ENCODE measurements at places on chromosomes 7 and 10.

DNA sequence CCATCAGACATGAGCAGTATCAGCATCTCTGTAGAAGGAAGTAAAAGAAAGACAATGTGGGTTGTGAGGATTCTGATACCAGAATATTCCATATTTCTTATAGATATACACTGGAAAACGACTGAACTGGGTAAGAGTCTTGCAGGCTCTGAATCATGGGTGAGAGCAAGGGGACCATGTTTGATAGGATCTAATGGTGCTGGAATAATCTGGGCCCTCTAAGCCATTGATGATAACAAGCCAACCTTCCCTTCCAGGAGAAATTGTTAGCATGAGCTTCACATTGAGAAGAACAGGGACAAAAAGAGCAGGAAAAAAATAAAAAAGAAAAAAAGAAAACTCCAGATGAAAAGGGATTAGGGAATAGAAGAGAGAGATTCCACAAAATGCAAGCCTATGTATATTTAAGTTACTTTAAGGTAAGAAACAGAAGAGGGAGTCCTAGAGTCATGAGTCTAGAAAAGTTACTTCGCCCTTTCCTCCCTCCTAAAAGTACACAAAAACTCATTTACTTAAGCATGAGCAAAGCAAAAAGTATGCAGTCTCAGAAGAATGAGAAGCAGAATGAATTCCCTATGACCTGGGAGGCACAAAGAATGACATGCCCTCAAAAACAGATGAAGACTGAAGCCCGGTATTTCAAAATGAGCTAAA is 181.9 kb downstream of the TMEM26 start:
- no peak overlapping the region for H3K4me3 ChIP-seq
- no peaks in the 10 kb centered on the region for H3K27me3 ChIP-seq
- H3K36me3 ChIP-seq: no peaks in the 10 kb centered on the region
- H3K27ac ChIP-seq: peak overlapping the region; percentile 34
- no peak for DNase-seq

GRCh38 chr7:34501156-34501555 is 156.9 kb upstream of the NPSR1 start:
- H3K27me3 ChIP-seq: peaks cover under 1% of the 10 kb centered on the region
- H3K36me3 ChIP-seq: no peaks in the 10 kb centered on the region
- no peak overlapping the region for H3K4me3 ChIP-seq
- no peaks in the 10 kb centered on the region for H3K4me1 ChIP-seq

- peaks cover 3% of the 10 kb centered on the region for H3K27me3 ChIP-seq
- H3K4me1 ChIP-seq: no peaks in the 10 kb centered on the region
- no peaks in the 10 kb centered on the region for H3K36me3 ChIP-seq
- H3K4me3 ChIP-seq: no peak overlapping the region
- DNase-seq: no peak
Observed at GRCh38 chr10:132272231-132272971, 35.3 kb downstream of the STK32C start.

DNA sequence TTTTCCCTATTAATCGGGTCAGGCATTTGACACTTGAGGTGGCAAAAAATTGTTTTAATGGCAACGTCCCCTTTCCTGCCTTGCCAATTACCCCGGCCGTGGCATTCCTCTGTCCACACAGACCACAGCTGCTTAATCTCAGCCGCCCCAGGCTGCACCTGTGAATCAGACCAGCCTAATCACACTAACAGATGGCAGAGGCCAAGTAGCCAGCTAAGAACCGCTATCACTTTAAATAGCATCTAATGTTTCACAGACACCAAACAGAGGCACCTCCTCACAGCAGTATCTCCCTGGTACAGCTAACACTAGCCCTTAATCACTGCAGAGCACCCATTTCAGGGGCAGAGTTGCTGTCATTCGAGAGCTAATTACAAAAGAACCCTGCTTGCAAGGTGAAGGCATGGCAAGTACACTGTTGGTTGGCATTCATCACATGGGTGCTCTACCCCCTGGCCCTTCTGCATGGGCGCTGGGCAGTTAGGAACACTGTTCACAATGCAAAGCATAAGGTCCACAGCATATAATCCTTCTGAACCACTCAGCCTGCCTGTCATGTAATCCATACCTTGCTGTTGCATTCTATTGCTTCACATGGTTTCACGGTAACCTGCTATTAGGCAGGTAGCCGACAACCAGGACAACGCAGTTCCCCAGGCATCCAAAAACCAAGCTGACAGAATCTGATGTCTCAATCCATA is 38.8 kb downstream of the FGFR2 start:
- H3K27ac ChIP-seq: peak overlapping the region; percentile 45
- no peaks in the 10 kb centered on the region for H3K27me3 ChIP-seq
- DNase-seq: no peak
- H3K4me1 ChIP-seq: peaks cover 51% of the 10 kb centered on the region
- H3K4me3 ChIP-seq: no peak overlapping the region
- H3K36me3 ChIP-seq: peaks cover 33% of the 10 kb centered on the region

GRCh38 chr7:114242992-114243507 is 171.6 kb upstream of the FOXP2 start:
- no peak overlapping the region for H3K4me3 ChIP-seq
- H3K27me3 ChIP-seq: no peaks in the 10 kb centered on the region

DNA sequence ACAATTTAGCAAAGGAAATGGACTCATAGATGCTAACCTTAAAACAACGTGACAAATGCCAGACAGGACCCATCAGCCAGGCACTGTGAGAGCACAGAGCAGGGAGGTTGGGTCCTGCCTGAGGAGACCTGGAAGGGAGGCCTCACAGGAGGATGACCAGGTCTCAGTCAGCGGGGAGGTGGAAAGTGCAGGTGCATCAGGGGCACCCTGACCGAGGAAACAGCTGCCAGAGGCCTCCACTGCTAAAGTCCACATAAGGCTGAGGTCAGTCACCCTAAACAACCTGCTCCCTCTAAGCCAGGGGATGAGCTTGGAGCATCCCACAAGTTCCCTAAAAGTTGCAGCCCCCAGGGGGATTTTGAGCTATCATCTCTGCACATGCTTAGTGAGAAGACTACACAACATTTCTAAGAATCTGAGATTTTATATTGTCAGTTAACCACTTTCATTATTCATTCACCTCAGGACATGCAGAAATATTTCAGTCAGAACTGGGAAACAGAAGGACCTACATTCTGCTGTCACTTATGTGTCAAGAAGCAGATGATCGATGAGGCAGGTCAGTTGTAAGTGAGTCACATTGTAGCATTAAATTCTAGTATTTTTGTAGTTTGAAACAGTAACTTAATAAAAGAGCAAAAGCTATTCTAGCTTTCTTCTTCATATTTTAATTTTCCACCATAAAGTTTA is 157.6 kb upstream of the LANCL2 start:
- no peak overlapping the region for H3K27ac ChIP-seq
- no peak overlapping the region for H3K4me3 ChIP-seq
- peaks cover 13% of the 10 kb centered on the region for H3K36me3 ChIP-seq
- H3K27me3 ChIP-seq: no peaks in the 10 kb centered on the region
- H3K4me1 ChIP-seq: peaks cover 5% of the 10 kb centered on the region

All from progenitor cell of endocrine pancreas (in vitro differentiated cells).